Naive thymus-derived CD4-positive, alpha-beta T cell (primary cell): ENCODE measurements at places on chromosomes 3 and 15. TPM values are rescaled to one million over a fixed set of nuclear protein-coding genes. Genes with fewer than 3 reads are reported as not detected.

- no peak overlapping the region for H3K4me3 ChIP-seq
- DNase-seq, result no peak
- H3K4me1 ChIP-seq, result peaks cover 11% of the 10 kb centered on the region
- H3K27ac ChIP-seq, result no peak overlapping the region
- H3K27me3 ChIP-seq, result no peaks in the 10 kb centered on the region
- no peaks in the 10 kb centered on the region for H3K36me3 ChIP-seq
Measured at GRCh38 chr3:38141952-38142273, 3.5 kb downstream of the MYD88 start.

Gene GOLGA8J
- not detected for total RNA-seq

GRCh38 chr15:59524331-59524731 is 86.3 kb downstream of the FAM81A start:
- peak; percentile 37 for DNase-seq
- H3K4me3 ChIP-seq, result no peak overlapping the region
- no peaks in the 10 kb centered on the region for H3K27me3 ChIP-seq
- no peak overlapping the region for H3K27ac ChIP-seq
- no peaks in the 10 kb centered on the region for H3K36me3 ChIP-seq
- peaks cover 26% of the 10 kb centered on the region for H3K4me1 ChIP-seq

Gene IQCF5
- not detected for total RNA-seq

Gene TOP2B
- 127 TPM for total RNA-seq
